ENCODE measurements at places on chromosomes 7 and 10.

DNA sequence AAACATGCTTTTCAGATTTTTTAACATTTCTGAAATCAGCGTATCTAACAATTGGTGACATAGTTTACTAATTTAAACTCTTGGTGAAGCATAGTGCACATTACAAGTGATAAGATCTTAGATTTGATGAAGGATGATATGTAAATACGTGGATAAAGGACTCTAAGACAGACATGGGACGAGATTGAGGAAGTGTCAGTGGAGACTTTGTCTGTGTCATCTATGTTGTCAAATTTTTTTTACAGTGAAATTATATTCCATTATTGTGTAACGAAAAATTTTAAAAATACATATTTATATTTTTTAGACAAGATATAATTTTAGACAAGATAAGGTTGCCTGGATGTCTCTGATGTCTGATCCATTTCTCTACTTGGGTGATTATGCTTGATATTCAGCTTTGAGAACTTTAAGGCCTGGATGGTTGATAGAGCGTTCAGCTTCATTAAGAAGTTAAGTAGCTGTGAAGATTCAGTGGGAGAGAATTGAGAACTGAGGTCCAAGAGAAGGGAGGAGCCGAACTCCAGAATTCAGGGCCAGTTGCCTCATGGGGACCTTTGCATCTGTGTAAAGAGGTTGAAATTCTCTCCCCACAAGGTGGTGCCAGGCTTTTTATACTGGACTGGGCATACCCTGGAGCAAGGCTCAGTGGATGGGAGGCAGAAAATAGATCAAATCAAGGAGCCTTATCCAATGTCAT is 62.7 kb downstream of the KAT6B start:
- DNase-seq: no peak

GRCh38 chr10:80122110-80122710 is 10.3 kb upstream of the PLAC9 start:
- no peak for DNase-seq

- no peak for DNase-seq
Observed at GRCh38 chr10:6108631-6109443, 20.0 kb downstream of the RBM17 start.

DNA sequence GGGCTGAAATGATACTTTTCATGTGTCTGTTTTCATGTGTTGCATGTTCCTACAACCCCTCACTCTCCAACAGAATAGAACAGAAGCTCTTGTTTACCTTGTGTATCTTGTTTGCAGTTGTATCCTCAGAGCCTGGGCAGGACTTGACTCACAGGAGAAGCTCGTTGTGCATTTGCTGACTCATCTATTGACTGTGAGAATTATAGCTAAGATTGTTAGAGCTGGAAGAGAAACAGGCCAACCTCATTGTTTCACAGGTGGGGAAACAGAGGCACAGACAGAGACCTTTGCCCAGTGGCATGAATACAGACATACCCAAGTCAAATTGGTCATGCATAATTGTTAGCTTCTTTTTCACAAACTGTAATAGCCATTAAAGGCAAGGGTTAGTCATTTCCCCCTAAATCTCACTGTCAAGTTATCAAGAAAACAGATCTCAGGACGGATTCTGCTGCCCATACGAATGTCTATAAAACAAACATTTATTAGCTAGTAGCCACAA is 4.6 kb upstream of the TSPAN15 start:
- DNase-seq: no peak

DNA sequence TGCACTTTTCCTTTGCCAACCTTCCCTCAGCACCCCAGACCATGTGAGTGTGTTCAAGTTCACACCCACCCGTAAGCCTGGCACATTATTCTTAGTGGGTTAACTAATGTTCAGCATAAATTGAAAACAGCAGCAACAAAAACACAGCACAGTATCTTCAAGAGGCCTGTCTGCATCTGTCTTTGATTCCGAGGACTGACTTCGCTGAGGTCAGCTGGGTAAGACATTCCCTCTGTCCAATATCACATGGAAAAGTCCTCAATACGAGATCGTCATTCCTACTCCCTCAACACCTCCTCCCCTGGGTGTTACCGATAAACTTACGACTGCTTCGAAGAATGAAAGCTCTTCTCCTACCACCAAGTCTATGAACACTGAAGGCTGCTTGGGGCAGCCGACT is 218.8 kb downstream of the SFMBT2 start:
- DNase-seq: no peak

GRCh38 chr7:136874393-136875032 is 6.1 kb downstream of the CHRM2 start:
- no peak for DNase-seq

DNA sequence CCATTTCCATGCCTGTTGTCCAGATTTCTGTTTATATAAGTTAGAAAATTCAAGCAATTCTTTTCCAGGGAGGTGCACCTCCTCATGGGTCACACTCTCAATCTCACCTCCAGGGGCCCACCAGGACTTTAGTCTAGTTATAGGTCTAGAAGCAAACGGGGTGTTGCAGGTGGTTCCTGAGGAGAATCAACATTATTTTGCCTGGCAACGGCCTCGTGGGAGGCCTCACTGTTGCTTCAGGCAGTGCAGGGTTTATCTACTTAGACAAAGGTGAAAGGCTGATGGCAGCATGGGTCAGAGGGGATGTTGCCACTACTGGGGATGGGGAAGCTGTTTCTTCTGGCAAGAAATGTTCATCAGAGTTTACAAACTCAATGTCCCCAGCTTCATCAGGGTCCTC is 56.7 kb upstream of the LRRC18 start:
- no peak for DNase-seq

GRCh38 chr10:129756912-129757901 is 206.9 kb downstream of the EBF3 start:
- DNase-seq: no peak

DNA sequence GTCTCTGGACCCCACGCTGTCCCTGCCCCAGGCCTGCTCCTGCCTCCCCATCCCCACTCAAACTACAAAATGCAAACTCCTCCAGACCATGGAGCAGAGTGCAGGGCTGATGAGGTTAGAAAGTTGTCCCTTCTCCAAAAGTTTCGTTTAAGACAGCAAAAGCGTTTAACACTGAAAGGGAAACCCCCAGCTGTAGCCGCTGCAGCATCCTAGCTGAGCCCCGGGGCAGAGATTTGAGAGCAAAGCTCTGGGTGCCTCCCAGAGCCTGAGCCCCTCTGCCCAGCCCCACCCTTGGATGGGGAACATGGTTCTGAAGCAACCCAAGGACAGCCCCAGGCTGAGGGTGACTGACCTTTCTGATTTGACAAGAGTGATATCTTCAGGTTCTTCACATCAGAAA is 52.8 kb upstream of the ENO4 start:
- DNase-seq: no peak

- no peak for DNase-seq
Observed at GRCh38 chr7:154171422-154171821, 119.2 kb downstream of the DPP6 start.

GRCh38 chr7:50805447-50806125 is 22.9 kb upstream of the GRB10 start:
- no peak for DNase-seq

GRCh38 chr10:22724773-22725172 is 10.4 kb upstream of the PIP4K2A start:
- no peak for DNase-seq

- DNase-seq: no peak
Observed at GRCh38 chr7:43671521-43671920, 57.8 kb downstream of the COA1 start.

GRCh38 chr7:96675548-96675947 is 34.1 kb downstream of the SEM1 start:
- DNase-seq: no peak

GRCh38 chr10:58531084-58531695 is 18.5 kb downstream of the BICC1 start:
- DNase-seq: no peak

- no peak for DNase-seq
Observed at GRCh38 chr10:33174674-33175434, 159.6 kb downstream of the NRP1 start.

DNA sequence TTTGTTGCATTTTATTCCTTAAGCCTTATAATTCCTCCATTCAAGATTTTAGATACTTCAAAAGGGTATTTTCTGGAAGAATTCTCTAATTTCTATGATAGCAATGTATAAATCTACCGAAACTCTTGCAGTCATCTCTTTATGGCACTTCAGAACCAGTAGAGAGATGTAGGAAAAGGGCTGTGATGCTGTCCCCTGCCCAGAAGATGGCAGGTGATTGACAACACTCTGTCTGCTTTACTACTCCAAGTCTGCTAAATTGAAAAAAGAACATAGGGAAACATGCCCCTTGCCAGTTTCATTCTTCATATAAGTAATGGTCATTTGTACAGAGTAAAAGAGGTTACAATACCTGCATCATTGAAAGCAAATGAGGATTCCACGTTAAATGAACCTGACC is 5.1 kb downstream of the TCTN3 start:
- no peak for DNase-seq

- no peak for DNase-seq
Observed at GRCh38 chr7:138568655-138569054, 108.6 kb downstream of the TRIM24 start.

- no peak for DNase-seq
Observed at GRCh38 chr7:79459381-79459780, 5.9 kb upstream of the MAGI2 start.

DNA sequence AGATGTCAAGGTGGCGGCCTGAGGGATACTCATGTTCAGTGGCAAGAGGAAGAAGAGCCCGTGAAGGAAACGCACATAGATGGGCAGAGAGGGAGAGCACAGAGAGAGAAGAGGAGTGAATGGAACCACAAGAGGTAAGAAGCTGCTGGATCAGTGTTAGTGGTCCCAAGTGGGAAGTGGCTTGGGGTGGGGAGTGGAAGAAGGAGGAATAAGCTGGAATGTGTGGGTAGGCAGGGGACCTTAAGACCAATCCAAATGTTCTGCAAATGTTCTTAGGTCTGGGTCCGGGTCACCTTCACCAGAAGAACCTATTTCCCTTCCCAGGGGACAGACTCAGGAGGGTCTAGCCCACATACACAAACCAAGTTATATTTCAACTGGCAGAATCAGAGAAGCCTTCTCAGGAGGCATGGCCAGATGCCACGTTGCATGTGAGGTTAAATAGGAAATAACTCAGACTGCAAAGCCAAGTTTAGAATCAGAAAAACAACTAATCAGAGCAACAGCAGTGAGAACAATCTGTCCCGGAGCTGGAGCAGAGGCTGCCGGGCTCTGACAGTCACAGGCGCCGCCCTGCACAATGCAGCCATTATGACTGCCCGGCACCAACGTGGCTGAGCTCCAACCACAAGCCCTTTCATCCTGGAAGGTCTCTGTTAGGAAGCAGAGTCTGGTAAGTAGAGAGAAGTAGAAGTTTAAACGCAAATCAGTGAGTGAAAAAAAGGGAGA is 78.6 kb upstream of the ARMC3 start:
- no peak for DNase-seq

DNA sequence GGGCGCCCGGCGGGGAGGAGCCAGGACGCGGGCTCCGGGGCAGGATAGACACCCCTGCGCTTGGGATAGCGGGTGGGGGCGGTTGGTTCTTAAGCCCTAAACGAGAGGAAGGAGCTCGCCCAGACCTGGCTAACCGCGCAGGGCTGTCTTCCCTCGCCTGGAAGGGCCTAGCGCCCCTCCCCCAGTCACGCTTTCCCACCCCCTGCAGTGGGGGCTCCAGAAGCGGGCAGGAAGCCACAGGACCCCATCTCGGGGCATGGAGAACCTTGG is 6.5 kb downstream of the SHH start:
- no peak for DNase-seq

DNA sequence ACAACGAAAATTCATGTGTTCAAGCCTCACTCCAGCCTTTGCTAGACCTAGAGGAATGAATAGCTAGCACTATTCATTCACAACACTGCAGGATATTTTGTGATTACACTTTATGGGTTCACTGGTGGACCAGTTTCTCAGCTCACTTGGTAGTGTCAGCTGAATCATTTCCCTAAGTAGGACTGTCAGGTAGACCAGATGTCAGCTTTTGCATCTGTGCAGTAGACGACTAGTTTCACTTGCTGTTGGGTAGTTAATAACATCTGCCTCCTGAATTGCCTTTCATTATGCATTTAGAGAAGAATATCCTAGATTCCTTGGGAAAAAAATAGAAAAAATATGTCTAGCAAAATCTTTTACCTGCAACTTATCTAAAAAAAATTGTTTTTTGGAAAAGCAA is 296.4 kb downstream of the ADARB2 start:
- DNase-seq: no peak

GRCh38 chr10:132372516-132373095 is 24.4 kb upstream of the PWWP2B start:
- no peak for DNase-seq

- no peak for DNase-seq
Observed at GRCh38 chr10:79323602-79324001, 23.7 kb upstream of the PPIF start.

GRCh38 chr7:44229546-44230105 is 28.8 kb downstream of the YKT6 start:
- DNase-seq: no peak

DNA sequence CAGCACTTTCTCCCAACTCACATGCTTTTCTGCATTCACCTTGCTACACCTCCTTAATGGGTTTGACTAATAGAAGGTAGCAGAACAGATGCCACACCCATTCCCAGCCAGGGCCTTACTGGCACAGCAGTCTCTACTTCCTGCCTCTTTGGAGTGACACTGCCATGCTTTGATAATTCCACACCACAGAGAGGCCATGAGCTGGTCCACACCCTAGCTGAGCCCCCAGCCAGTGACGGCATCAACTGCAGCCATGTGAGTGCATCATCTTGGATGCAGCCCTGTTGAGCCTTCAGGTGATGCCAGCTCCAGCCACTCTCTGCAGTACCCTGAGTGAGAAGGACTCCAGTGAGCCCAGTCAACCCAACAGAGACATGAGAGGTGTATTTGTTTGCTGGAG is 27.5 kb upstream of the EZH2 start:
- no peak for DNase-seq

GRCh38 chr10:50552308-50552707 is 71.4 kb downstream of the SGMS1 start:
- DNase-seq: no peak

- DNase-seq: no peak
Observed at GRCh38 chr10:86401588-86402282, 35.1 kb upstream of the GRID1 start.

GRCh38 chr10:132001238-132001972 is 19.7 kb upstream of the BNIP3 start:
- no peak for DNase-seq

GRCh38 chr10:11646450-11646849 is 35.0 kb upstream of the USP6NL start:
- no peak for DNase-seq

DNA sequence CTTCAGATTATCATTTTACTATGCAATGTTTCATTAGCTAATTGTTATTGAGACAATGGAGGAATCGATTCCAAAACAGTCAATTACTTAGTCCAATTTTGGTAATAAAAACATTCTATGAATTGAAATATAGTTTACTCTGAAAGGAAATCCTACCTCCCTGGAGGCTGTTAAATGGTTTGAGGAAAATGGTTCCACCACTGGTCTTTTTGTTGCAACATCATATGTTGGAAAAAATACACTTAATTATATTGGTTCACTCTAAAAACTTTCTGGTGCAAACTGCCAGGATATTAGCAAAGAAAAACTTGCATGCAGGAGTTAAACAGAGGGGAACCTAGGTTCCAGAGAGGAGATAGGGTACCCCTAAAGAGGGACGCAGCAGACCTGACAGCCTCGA is 267.3 kb upstream of the LYZL1 start:
- DNase-seq: no peak

- DNase-seq: no peak
Observed at GRCh38 chr7:30241767-30242166, 42.6 kb upstream of the ZNRF2 start.

GRCh38 chr7:17015598-17016031 is 133.8 kb upstream of the AGR3 start:
- no peak for DNase-seq

- no peak for DNase-seq
Observed at GRCh38 chr10:74238031-74238431, 87.0 kb downstream of the ADK start.

GRCh38 chr10:44258019-44258418 is 126.9 kb downstream of the CXCL12 start:
- DNase-seq: no peak
